ENCODE measurements at places on chromosomes 11 and 22.

DNA sequence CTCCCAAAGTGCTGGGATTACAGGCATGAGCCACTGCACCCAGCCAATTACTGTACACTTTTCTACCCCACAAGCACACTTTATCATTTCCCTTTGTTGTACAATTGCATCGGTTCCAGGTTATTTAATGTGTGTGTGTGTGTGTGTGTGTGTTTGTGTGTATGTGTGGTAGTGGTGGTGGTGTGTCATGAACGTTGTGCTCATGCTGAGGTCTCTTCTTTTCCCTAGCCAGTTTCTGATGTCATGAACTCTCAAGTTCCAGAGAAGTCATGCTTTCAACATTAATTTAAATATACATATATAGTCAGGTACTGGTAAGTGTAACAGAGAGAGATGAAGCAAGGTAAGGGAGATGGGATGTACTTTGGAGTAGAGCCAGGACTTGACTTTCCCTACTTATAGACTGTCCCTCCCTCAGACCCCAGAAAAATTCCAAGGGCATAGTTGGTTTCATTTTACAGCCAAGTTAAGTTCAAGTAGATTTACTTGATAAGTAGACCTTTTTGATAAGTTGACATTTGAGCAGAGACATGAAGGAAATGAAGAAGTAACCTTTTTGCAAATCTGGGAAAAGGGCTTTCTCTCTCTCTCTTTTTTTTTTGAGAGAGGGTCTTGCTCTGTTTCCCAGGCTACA is 42.7 kb downstream of the WEE1 start:
- no peak for ATAC-seq

GRCh38 chr11:33942954-33943353 is 51.1 kb upstream of the LMO2 start:
- ATAC-seq: no peak

DNA sequence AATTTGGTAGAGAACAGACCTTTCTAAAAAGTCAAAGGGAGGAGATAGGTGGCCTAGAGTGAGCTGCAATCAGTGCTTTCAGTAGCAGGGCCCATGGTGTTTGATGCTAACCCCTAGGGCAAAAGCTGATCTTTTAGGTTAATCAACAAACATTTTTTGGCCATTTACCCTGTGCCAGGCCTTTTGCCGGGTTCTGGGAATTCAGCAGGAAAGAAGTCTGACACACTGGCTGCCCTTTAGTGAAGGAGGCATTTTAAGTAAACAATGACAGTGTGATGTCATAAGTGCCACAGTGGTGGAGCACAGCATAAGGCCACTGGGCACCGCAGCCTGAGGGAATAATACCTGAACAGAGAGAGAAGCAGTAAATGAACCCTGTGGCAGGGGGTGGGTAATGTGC is 29.0 kb downstream of the C22orf31 start:
- no peak for ATAC-seq

DNA sequence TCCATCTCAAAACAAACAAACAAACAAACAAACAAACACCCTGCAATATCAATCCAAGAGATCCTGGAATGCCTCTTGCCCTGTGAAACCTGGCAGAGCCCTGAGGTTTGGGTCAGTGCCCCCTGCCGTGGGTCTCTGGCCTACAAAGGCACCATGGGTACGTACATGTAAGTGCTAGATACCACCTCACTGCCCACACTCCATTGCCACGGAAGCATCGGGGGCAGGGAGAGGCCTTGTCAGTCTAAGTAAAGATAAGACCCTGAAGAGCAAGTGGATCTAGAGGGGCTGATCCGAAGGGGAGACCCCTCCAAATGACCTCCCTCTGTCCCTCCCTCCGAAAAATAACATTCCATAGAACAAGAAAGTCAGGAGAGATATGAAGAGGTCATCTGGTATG is 2.0 kb upstream of the MIEF1 start:
- no peak for ATAC-seq

- no peak for ATAC-seq
Measured at GRCh38 chr11:70313945-70314344, 43.5 kb downstream of the PPFIA1 start.

DNA sequence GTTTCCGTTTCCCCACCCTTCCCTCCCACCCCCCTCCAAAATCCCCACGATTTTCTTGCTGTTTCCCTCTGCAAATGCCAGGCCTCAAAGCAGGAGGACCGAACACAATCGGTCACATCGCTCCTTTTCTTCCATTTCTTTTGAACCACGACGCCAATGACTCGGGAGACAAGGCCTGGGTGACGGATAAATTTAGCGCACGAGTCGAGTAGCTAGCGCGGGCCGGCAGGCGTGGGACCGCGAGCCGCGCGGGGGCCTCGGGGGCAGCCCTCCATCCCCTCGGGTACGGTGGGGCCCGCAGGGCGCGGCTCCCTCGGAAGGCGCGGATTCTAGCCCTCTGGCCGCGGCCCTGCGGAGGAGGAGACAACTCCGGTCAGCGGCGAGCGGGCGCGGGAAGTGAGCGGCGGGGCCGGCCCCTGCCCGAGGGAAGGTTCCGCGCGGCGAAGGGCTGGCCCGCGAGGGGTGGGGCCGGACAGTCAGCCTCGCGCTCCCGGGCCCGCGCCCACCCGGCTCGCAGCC is 414 bp downstream of the JOSD1 start:
- no peak for ATAC-seq

DNA sequence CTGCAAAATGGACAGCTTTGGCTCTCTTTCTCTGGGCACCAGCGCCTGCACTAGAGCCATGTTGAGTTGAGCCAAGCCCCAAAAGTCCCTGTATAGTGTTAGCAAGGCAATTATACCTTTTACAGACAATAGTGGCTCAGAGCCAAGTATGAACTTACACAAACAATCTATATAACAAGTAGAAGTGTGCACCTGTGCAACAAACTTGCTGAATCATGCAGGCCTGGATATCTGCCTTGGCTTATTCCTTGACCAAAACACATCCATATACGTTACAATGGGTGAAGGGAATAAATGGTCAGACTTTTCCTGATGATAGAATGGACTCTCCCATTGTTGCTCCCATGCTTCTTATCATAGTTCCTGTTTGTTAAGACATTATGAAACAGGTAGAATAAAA is 3.8 kb upstream of the OR52I2 start:
- ATAC-seq: no peak

GRCh38 chr11:35463331-35463751 is 44.0 kb upstream of the SLC1A2 start:
- ATAC-seq: no peak

DNA sequence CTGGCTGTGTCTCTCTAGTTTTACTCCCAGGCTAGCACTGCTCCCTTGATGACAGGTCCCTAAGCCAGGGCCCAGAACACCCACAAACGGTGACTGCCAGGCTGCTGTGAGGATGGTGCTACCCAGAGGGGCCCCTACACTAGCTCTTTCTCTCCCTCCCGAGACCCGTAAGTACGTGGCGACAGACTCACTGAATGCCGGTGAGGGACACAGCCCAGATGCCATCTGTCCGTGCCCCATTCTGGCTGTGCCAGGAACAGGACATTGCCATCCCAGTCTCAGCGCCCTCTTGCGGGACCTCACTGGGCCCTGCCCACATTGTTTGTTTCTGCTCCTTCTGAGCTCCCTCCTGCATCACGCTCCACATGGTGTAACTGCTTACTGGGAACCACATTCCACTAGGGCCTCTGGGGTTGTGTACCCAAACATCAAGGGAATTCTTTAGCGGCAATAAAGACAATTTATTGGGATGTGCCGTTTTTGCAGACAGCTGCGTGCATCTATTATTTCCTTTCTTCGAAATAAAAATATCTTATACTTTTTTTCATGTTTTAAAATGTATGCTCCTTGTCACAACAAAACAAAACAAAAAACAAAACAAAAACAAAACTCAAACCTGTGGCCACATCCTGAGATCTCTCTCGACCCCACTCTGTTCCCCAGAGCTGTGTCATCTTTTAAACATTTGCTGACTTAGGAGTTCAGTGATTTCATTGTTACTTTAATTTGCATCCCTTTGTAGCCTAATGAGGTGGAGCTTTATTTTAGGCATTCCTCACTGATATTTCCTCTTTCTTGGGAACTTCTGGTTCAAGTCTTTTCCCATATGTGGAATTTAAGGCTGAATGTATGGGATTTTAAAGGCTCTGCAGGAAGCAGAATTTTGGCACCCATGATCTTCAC is 4.4 kb upstream of the TPCN2 start:
- ATAC-seq: peak; percentile 62

DNA sequence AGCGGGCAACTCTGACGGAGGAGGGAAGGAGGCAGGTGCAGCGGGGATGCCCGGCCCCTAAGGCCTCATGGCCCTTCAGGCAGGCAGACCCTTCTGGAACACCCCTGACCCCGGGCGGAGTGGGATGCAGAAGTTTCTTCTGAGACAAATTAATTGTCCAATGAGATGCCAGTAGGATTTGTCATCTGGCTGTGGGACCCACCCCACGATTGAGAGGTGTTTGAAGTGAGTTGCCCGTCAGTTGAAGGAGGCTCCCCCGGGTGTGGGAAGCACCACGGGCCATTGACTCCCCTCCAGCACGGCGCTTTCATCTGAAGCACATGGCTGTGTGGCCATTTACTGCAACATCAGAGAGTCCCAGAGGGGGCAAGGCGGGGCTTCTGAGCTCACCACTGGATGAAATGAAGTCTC is 527.8 kb downstream of the BRD1 start:
- ATAC-seq: no peak

GRCh38 chr22:23279781-23280180 is 99.5 kb downstream of the BCR start:
- ATAC-seq: no peak

DNA sequence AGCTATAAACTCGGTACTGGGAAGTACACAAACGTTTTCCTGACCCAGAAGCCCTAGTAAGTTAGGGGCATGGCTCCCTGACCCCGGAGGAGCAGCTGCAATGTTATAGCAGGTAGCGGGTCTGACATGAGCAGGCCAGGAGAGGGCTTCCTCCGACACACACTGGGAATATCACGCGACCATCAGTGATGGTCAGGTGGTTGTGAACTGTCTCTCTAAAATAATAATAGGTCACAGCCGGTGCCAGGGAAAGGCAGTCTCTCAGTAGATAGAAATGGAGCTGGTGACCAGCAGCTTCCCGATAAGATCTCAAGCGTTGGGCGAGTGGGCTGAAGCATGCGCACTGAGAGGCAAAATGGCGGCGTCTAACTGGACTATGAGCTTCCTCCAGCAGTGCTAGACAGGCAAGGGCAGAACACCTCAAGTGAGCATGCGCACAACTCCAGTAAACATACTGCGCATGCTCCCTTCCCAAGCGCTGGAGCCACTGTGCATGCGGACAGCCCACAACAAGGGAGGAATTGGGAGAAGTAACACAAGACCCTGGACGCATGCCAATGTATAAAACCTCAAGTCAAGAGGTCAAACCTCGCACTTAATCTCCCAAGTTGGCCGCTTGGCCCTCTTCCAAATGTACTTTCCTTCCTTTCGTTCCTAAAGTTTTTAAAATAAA is 22.3 kb upstream of the TESMIN start:
- ATAC-seq: no peak

DNA sequence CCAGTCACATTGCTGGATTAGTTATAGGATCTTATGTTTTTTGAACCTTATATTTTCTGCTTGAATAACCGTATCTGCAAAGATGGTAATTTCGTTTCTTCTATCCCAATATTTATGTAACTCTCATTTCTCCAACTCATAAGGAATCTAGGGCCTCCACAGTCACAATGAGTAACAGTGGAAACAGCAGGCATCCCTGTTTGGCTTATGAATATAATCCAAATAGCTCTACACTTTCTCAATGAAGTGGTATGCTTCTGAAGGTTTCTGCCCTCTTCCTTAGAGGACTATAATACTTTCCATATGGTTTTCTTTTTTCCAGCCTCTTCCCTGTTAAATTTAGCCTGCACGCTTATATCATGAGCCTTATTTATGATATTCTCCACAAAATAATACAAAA is 16.5 kb downstream of the ATP6V1E1 start:
- ATAC-seq: no peak
